ENCODE measurements at places on chromosomes 5 and 9.

- DNase-seq, result no peak
These were observed 13.3 kb downstream of the HMMR start for GRCh38 chr5:163473635-163474243.

- no peak for DNase-seq
These were observed 187.1 kb downstream of the PCSK5 start for GRCh38 chr9:76077537-76077936.

DNA sequence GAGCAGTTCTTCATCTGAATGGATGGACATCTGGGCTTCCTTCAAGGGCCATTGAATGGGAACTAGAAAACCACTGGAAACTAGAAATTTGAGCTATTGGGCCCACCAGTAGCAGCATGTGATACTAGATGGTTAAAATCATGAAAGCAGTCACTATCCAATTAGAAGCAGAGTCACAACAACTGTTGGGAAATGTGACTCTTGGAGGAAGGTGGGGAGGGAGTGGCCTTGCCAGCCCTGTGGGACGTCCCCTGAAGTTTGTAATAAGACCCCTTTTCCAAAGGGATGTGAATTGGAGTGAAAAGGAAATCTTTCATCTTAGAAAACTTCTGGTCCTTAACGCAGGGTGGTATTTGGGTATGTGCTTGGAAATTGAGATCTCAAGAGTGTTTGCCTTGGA is 5.6 kb downstream of the RAB24 start:
- no peak for DNase-seq

- DNase-seq, result peak; percentile 29
These were observed 22.2 kb downstream of the ITGA1 start for GRCh38 chr5:52809884-52810283.
